ENCODE measurements at places on chromosomes 2 and 18. TPM values are rescaled to one million over a fixed set of nuclear protein-coding genes. Genes with fewer than 3 reads are reported as not detected.

ACP1 gene
- 68.0 TPM for total RNA-seq

CD8B2 gene
- total RNA-seq: not detected

GPAT2 gene
- total RNA-seq: 5.3 TPM

STEAP3 gene
- total RNA-seq: 7.1 TPM

DPP4 gene
- 4.4 TPM for total RNA-seq

OBSL1 gene
- total RNA-seq: 208 TPM

SP9 gene
- total RNA-seq: not detected

BOLL gene
- not detected for total RNA-seq

CCDC148 gene
- 0.30 TPM for total RNA-seq

SPC25 gene
- total RNA-seq: 0.60 TPM

ANKRD29 gene
- total RNA-seq: 9.2 TPM

ANKRD30B gene
- not detected for total RNA-seq

DUSP19 gene
- 11.4 TPM for total RNA-seq

IWS1 gene
- 59.8 TPM for total RNA-seq

HOXD3 gene
- total RNA-seq: not detected

GAL3ST2 gene
- not detected for total RNA-seq

IL36A gene
- total RNA-seq: not detected

C2orf92 gene
- total RNA-seq: 1.8 TPM

PLEKHB2 gene
- 42.9 TPM for total RNA-seq

POMC gene
- 7.5 TPM for total RNA-seq

TRABD2A gene
- total RNA-seq: 0.49 TPM

MBP gene
- total RNA-seq: 35.0 TPM

ABHD1 gene
- total RNA-seq: 3.5 TPM

DAW1 gene
- total RNA-seq: 0.19 TPM

LINC00305 gene
- not detected for total RNA-seq

RASGRP3 gene
- 69.2 TPM for total RNA-seq

ARHGAP15 gene
- 7.0 TPM for total RNA-seq

TTN gene
- total RNA-seq: 2,803 TPM

TRMT61B gene
- 21.9 TPM for total RNA-seq

NEB gene
- total RNA-seq: 30.5 TPM

NTSR2 gene
- total RNA-seq: not detected

NEU2 gene
- total RNA-seq: not detected

SFXN5 gene
- 9.9 TPM for total RNA-seq

OSBPL6 gene
- 6.4 TPM for total RNA-seq

GDF7 gene
- 0.58 TPM for total RNA-seq

ALPI gene
- not detected for total RNA-seq

CPLX4 gene
- total RNA-seq: not detected

HAT1 gene
- 31.0 TPM for total RNA-seq

SKOR2 gene
- not detected for total RNA-seq

IL36B gene
- not detected for total RNA-seq

DSG4 gene
- total RNA-seq: not detected

PPP1R1C gene
- total RNA-seq: 33.1 TPM

KCNG2 gene
- total RNA-seq: not detected

HOXD10 gene
- not detected for total RNA-seq

IMMT gene
- total RNA-seq: 288 TPM

KRTCAP3 gene
- total RNA-seq: 0.63 TPM

Data from left ventricle myocardium inferior (tissue), 1 donor.